ENCODE measurements at places on chromosomes 5 and 9.

DNA sequence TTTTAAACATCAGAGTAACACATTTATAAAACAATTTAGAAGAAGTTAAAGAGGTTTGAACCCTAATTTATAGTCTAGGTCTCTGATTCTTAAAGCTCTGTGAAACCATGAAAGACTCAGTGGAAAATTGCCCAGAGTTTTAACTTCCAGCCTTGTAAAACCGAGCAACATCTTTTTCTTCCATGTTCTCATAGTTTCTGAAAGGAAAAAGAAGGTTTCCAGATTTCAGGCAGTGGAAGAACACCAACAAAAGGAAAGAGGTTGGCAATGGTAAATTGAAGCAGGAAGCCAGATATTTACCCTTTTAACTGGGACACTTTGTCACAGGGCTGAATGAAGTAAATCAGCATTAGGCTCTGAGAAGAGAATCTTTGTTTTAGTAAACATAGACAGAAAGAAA is 1999.3 kb downstream of the MAT2B start:
- DNase-seq: no peak

GRCh38 chr5:112616812-112617547 is 120.7 kb upstream of the APC start:
- no peak for DNase-seq

GRCh38 chr5:115657125-115657880 is 31.5 kb upstream of the TMED7 start:
- no peak for DNase-seq

- peak; percentile 29 for DNase-seq
These were observed 591.7 kb downstream of the CSNK1G3 start for GRCh38 chr5:124103671-124104070.

GRCh38 chr5:37881359-37881758 is 41.5 kb upstream of the GDNF start:
- no peak for DNase-seq

DNA sequence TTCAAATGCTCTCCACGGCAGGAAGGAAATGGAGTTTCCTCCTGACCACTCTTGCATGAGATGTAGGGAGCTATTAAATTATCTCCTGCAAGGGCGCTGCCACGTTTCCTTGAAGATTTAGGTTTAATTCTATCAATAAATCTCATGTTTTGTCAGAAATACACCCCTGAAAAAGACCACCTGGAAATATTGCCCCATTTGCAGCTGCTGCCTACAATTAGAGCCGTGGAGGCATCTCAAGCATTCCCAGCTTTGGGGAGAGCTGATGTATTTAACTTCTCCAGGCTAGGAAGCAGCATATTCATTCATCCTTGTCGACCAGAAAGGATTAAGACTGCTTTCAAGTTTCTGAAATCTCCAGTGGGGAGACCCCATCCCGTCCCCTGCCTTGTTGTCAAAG is 40.5 kb downstream of the CCNJL start:
- no peak for DNase-seq

GRCh38 chr5:113020461-113021273 is 44.1 kb downstream of the DCP2 start:
- peak; percentile 91 for DNase-seq

DNA sequence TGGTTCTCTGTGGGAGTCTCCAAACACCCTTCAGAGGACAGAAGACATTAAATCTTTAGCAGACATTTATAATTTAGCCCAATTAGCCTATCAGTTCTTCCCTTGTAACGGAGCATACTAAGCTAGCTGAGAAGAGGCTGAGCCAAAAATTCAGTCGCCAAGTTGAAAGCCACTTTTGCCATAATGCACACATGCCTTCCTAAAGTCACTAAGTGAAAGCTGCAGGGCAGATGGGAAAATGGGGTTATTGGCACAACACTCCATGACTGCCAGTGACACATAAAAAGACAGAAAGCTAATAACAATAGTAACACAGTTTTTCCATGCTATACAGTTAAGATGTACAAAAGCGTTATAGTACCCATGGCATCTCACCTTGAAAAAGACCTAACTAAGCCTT is 176.2 kb downstream of the DIRAS2 start:
- DNase-seq: no peak

DNA sequence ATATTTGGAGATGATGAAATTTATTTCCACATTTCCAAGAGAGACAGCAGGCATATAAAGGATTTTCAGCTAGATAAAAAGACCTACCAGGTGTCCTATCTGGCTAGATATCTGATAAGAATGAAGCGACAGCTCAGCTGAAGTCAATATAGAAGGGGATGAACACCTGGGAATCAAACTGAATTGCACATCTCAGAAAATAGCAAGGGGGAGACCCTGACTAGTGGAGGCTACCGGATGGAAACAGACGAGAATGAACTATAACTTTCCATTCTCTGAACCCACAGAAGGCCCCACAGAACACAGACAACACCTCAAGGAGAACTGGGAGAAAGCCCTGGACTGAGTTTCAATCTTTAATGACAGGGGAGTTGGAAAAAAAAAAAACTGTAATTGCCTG is 51.1 kb downstream of the CPLANE1 start:
- no peak for DNase-seq

DNA sequence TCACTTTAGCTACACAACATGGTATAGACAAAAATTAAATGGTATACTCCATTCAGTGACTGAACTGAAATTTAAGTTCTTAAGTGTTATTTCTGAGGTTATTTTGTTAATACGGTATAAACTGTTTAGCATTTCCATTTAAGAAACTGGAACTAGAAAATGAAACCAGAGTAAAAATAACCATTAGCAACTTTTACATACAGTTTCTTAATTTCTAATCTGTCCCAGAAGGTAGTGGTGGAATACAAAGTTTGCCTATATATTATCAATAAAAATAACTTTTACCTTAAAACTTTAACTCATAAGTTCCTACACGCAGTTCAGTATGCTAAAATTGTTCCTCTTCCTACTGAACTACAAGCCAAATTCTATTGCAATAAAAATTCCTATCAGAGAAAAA is 10.3 kb downstream of the GOLPH3 start:
- DNase-seq: no peak

Data from astrocyte (in vitro differentiated cells and primary cell).